ENCODE measurements at places on chromosomes 13 and 19.
A peak's percentile ranks its signal among the peaks of the same experiment; 100 is the strongest.

- DNase-seq: peak; percentile 46
Measured at GRCh38 chr19:19405971-19406877, 749 bp downstream of the GATAD2A start.

- no peak for DNase-seq
Measured at GRCh38 chr19:46674416-46675178, 13.6 kb upstream of the DACT3 start.

DNA sequence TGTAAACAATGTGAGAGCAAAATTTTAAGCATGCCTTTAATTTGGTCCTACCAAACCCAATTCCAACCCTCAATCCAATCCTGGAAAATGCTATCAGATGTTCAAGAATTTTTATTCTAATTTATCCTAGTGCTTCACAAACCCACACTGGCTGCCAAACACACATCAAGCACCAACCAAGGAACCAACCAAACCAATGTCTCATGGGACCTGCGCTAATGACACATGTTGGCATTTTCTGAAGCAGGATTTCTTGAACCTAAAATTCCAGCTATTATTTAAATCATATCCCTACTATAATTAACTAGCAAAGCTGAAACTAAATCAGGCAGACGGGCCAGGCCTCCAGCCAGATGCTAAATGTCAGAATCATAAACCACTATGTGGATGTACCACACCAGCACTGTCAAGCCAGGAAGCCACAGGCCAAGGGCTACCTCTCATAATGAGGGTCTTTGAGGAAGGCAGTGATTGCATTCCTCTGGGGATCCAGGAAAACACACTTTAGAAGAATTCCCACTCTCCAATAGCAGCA is 5.8 kb downstream of the LATS2 start:
- no peak for DNase-seq

DNA sequence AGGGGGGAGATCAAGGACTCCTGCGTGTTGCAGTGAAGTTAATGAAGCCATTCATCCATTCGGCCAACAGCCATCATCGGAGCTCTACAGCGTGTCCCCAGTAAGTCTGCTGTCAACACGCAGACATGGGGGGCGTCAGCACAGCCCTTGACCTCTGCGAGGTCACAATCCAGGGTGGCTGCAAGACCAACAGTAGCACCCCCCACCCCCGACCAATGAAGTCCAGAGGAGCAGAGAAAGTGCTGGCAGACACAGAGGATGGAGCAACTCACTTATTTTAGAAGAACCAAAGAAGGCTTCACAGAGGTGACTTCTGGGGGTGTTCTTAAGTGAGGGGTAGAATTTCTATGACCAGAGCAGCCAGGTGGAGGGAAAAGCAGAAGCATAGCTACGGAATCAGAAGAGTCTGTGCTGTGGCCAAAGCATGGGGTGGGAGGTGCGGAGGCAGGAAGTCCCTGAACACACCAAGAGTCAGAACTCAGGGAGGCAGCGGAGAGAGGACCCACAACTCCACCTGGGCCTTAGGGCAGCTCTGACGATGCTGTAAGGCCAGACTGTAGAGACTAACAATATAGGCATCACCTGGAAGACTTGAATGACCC is 185.4 kb downstream of the FOXO1 start:
- DNase-seq: no peak

- peak; percentile 32 for DNase-seq
Measured at GRCh38 chr13:74867460-74867859, 614.5 kb downstream of the TBC1D4 start.

DNA sequence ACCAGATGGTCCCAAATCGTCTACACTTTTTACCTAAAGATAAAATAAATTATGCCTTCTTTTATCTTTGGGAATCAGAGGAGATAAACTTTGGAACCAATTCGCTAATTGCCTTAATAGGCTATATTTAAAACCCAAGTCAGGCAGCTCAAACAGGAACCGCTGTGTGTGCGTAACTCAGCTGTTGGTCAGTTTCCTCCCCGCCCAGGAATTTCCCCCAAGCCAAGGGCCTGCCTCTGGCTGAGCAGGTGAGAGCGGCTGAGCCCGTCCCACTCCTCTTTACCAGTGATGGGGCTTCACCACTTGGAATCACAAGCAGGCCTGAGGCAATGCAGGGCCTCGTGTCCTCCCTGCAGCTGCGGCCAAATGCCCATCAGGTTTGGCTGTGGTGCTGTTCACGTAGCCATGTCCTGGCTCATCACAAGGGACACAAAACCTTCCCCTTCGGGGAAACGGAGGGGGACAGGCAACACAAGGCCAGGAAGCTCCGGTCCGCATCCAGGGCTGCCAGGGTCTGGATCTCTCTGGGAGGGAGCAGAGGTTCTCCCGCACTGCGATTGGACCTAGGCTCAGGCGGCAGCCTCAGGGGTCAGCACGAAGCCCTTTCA is 503 bp upstream of the SLC7A9 start:
- DNase-seq: no peak

- no peak for DNase-seq
Measured at GRCh38 chr19:55158848-55159749, 1.6 kb upstream of the TNNI3 start.

DNA sequence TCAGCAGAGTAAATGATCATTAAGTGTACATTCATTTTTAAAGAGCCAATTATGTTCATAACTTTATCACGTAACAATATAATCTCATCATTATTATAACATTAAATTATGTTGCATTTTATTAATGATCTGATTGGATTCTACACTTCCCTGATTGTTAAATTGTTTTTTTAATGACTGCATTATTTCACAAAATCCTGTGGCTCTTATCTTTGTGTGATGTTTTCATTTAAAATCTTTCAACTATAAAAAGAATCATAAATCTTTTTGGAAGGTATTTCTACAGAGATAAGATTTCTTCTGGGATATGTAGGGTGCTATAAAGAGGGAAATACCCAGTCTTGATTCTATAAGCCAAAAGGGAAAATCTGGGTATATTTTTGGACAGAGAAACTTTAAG is 101.7 kb downstream of the ZIC5 start:
- no peak for DNase-seq

DNA sequence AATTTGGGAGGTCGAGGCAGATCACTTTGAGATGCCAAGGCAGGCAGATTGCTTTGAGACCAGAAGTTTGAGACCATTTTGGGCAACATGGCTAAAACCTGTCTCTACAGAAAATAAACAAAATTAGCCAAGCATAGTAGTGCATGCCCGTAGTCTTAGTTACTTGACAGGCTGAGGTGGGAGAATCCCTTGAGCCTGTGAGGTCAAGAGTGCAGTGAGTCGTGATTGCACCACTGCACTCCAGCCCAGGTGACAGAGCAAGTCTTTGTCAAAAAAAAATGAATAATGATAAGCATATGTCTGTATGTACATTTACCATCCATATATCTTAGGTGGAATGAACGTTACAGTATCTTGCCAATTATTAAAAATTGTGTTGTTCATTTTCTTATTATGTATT is 2447.7 kb downstream of the PCDH9 start:
- no peak for DNase-seq

DNA sequence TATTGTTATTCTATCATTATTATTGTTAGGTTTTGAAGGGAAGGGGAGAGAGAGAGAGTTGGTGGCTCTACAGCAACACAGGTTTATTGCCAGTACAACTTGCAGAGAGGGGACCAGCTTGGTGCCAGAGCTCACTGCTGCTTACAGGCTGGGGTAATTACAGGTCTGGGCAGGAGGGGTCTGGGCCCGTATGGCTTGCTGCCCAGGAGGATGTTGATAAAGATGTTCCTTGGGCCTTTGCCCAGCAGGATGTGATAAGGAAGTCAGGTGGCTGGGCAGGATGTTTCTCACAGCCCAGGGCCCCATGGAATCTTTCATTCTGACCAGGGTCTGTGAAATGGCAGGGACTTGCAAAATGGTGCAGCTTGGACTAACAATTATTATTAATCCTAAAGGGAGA is 64.2 kb upstream of the ZNF599 start:
- DNase-seq: no peak

- DNase-seq: no peak
Measured at GRCh38 chr13:106100171-106100919, 435.1 kb downstream of the EFNB2 start.

- DNase-seq: peak; percentile 94
Measured at GRCh38 chr13:28557725-28558520, 63.0 kb upstream of the FLT1 start.

- DNase-seq: no peak
Measured at GRCh38 chr13:63731896-63732295, 2316.2 kb upstream of the PCDH20 start.

- DNase-seq: no peak
Measured at GRCh38 chr13:98200211-98200878, 23.3 kb upstream of the RNF113B start.

DNA sequence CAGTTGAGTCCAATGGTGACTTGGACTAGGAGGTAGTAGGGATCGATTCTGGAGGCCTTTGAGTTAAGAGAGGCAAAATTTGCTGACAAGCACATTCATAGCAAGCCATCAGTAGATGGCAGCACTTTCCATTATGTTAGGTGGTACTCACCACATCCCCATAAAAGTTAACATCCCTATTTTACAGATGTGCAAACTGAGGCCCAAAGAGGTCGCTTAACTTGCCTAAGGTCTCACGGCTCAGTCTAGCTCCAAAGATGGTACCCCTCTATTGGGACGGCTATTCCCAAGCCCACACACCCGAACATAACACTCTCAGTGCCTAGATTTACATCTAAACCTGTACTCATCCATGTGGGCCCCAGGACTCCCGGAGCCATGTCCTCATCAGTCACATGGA is 21.5 kb upstream of the FOSB start:
- DNase-seq: no peak

GRCh38 chr19:39307822-39308530 is 11.8 kb downstream of the IFNL1 start:
- no peak for DNase-seq

- no peak for DNase-seq
Measured at GRCh38 chr13:109773276-109773675, 13.1 kb downstream of the IRS2 start.

DNA sequence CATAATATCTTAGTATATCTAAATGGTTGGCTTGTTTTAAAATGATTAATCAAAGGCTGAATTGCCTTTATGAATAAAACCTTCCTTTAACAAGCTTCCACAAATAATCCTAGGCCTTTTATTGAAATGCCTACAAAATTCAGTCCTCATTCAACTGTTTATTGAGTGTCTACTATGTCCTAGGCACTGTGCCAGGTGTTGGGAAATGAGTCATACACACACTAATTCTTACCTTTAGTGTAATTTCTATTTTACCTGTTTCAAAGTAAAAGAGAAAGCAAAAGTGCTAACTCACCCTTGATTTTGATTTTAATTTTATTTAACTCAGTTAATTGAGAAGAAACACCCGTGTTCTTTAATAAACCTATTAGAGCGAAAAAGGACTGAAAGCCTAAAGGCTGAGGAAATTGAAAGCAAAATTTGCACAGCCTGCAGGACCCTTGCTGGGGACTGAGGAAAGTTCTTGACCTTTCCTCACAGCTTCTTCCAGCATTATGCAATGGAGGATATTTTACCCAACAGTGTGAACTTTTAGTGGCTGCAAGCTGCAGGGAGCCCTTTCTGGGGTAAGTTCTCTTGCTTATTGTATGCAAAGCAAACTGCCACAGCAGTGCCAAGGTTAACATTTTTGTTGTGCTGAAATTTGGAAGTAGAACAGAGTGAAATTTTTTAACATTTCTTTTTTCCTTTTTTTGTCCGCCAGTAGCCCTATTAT is 83.1 kb downstream of the B3GLCT start:
- no peak for DNase-seq

- peak; percentile 61 for DNase-seq
Measured at GRCh38 chr13:41054212-41054877, 7.0 kb upstream of the WBP4 start.

- no peak for DNase-seq
Measured at GRCh38 chr13:107067381-107067780, 499.4 kb upstream of the ARGLU1 start.

DNA sequence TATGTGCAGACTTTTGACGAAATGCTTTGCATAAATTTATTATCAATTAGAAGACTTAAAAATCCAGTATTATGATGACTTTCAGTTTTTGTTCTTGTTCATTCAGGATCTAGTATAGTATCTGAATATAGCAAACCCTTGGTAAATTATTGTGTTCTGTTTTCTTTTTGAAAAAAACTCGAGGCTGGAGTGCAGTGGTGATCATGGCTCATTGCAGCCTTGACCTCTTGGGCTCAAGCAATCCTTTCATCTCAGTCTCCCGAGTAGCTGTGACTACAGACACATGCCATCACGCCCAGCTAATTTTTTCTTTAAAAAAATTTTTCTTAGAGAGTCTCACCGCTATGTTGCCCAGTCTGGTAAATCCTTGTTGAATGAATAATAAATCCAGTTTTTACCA is 4.6 kb downstream of the FARP1 start:
- DNase-seq: no peak

- DNase-seq: no peak
Measured at GRCh38 chr19:55939206-55939605, 7.1 kb upstream of the NLRP13 start.

GRCh38 chr13:73835138-73835721 is 299.0 kb downstream of the KLF12 start:
- peak; percentile 29 for DNase-seq

GRCh38 chr19:51100601-51101000 is 7.6 kb downstream of the CTU1 start:
- no peak for DNase-seq

GRCh38 chr19:2982983-2983350 is 5.6 kb downstream of the TLE6 start:
- DNase-seq: peak; percentile 76

DNA sequence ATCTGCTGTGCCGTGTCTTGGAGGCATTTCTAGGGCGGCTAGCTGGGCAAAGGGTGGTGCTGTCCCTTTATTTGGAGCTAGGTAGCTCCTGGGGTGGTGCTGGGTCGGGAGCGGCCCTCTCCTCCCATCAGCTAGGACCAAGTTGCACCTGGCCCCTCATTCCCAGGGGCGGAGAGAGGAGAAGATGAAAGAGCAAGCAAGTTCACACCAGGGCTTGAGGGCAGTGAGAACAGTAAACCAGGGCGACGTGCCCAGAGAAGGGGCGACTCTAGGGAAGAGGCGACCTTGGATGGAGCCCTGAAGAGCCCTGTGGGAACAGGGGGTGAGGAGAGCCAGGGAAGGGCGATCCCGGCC is 17.0 kb upstream of the KCNN1 start:
- no peak for DNase-seq

GRCh38 chr19:15584095-15584494 is 30.9 kb upstream of the CYP4F8 start:
- DNase-seq: no peak

DNA sequence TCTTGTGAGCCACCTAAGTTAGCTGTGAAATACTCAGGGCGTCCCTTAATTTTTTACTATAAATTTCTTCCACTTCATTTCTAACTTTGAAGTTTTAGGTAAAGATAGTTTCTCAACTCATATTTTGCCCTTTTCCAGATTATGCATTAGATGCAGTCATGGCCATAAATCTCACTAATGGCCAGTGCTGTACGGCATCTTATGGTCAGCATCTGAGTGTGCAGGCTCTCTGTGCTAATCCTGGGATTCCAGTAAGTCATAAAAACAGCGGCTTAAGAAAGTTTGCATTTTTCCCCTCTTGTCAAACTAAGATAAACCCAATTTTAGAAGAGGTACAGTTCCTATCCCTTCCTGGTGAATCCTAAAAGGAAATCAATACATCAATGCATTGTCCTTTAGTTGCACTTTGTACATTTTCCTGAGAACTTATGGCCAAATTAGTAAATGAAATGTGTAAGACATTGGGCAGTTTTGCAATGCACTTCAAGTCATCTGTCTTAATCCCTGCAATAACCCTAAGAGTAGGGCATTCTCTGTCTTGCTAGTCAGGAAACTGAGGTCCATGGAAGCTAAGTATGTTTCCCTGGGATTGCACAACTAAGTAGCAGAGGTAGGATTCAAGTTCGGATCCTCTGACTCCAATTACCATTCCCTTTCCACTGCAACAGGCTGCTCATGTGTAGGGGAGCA is 146.2 kb downstream of the DCT start:
- no peak for DNase-seq

All from astrocyte (in vitro differentiated cells and primary cell).